Muscle of leg (tissue), 16 donors: ENCODE measurements at places on chromosomes 6 and 20. TPM values are rescaled to one million over a fixed set of nuclear protein-coding genes. Genes with fewer than 3 reads are reported as not detected.

The ACSS1 gene
- polyA plus RNA-seq: 17.1 TPM

The DZANK1 gene
- polyA plus RNA-seq: 1.7 TPM

The FAM217A gene
- polyA plus RNA-seq: 0.68 TPM

The SLC35F1 gene
- polyA plus RNA-seq: 1.7 TPM

The RPS21 gene
- 1,501 TPM for polyA plus RNA-seq

The SLC13A3 gene
- 2.5 TPM for polyA plus RNA-seq

The TRAPPC3L gene
- polyA plus RNA-seq: not detected

The SLC17A1 gene
- not detected for polyA plus RNA-seq

The C6orf163 gene
- 1.6 TPM for polyA plus RNA-seq

The SLC2A10 gene
- 14.0 TPM for polyA plus RNA-seq

The CAGE1 gene
- polyA plus RNA-seq: 0.08 TPM

The CDSN gene
- not detected for polyA plus RNA-seq

The SNAI1 gene
- polyA plus RNA-seq: 14.2 TPM

The RIPOR2 gene
- polyA plus RNA-seq: 27.3 TPM

The NRSN1 gene
- polyA plus RNA-seq: not detected

The MYB gene
- polyA plus RNA-seq: 1.1 TPM

The SF3B5 gene
- polyA plus RNA-seq: 106 TPM

The MLIP gene
- polyA plus RNA-seq: 49.5 TPM

The KCNK16 gene
- polyA plus RNA-seq: not detected

The XKR7 gene
- polyA plus RNA-seq: 0.21 TPM

The VSX1 gene
- polyA plus RNA-seq: not detected

The TNXB gene
- 106 TPM for polyA plus RNA-seq

The BHLHE23 gene
- polyA plus RNA-seq: not detected

The LAMP5 gene
- polyA plus RNA-seq: 0.19 TPM

The ZC2HC1B gene
- polyA plus RNA-seq: not detected

The CRISP3 gene
- 0.22 TPM for polyA plus RNA-seq

The DDO gene
- polyA plus RNA-seq: not detected

The SAPCD1 gene
- polyA plus RNA-seq: 2.7 TPM

The QRSL1 gene
- 13.0 TPM for polyA plus RNA-seq

The RIN2 gene
- 28.6 TPM for polyA plus RNA-seq

The RPP40 gene
- 17.2 TPM for polyA plus RNA-seq

The LST1 gene
- 7.0 TPM for polyA plus RNA-seq
